MCF 10A (cell line): ENCODE measurements at places on chromosomes 6 and 20.

DNA sequence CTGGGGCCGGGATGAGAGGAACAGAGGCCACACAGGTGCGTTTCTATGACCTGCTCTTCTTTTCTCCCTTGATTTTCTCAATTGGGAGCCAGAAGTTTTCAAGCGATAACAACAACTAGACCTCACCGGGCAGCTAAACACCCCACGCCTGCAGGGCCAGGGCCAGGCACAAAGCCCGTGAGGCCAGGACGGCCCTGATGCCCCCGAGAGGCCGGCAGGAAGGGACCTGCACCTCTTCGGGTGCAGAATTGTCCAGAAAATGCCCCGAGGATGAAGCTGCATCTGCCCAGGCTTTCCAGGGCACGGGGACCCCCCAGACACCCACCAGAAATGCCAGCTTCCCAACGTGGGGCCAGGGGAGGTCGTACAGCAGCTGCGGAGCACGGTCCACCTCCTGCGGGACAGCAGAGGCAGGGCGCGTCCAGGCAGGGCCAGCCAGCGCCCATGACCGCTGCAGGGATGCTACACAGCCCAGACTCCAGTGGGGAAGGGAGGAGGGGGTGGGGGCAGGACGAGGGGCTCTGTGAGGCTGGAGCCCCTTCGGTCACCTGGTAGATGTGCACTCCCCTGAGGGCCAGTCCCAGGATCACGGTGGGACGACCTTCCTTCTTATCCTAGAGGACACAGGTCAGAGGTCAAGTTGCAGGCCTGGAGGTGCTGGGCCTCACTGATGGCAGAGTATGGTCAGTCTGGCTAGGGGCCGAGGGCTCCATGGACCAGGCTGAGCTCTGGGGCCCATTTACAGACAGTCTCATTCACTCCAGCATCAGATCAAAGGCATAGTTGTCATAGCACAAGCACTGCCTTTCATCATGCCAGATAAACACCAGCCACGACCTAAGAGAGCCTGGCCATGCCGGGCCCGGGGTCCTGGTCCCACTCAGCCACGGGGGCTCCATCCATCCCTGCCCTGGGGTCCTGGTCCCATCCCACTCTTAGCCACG is 16.4 kb downstream of the FRMD1 start:
- no peak for DNase-seq

DNA sequence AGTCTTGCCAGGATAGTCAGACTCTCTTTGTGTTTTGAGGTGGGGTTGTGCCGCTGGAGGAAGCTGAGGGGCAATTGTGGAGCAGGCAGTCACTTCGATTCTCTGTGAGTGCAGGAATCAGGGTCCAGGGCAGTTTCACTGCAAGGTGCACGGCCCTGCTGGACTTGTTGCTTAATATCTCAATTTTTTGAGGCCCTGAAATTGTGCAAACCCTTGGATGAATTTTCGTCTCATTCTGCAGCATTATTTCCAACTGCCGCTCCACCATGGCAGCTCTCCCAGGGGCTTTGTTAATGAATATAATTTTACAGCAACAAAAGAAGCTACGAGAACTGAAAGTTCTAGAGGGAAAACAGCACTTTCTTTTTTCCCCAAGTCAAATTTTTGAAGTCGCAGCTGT is 531.9 kb downstream of the QKI start:
- DNase-seq: no peak

GRCh38 chr6:113271437-113271836 is 585.7 kb upstream of the MARCKS start:
- DNase-seq: no peak

DNA sequence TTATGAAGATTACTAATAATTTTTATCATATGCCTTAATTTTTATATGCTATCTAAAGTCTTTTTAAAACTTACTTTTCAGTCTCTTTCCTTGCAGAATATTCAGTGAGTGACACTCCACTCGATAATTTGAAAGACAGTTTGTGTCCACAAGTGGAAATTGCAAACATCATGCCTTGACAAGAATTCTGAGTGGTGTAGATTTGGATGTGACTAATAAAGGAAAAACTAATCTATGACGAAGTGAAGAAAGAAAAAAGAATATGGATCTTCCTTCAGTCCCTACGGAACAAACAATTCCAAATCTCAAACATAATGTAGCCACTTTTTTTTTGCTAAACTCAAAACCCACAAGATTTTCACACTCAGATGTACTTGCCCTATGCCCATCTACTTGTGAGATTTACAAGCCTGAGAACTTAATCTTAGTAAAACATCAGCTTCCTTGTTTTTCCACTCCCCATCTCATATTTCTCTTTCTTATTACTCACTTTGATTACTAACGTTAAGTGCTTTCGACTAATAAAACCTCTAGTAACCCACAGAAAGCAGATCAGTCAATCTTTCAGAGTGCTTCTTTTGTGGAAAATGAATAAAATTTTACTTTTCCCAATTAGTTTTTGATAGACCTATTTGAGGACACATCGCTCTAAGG is 1155.8 kb downstream of the GRIK2 start:
- no peak for DNase-seq
